Tibial artery (tissue), 4 donors: ENCODE measurements at places on chromosomes 4 and X.
A peak's percentile ranks its signal among the peaks of the same experiment; 100 is the strongest.

- no peak for DNase-seq
These were observed 909.1 kb downstream of the FAT4 start for GRCh38 chr4:126223784-126224407.

- DNase-seq: no peak
These were observed 58.2 kb downstream of the TBC1D9 start for GRCh38 chr4:140697709-140698560.

DNA sequence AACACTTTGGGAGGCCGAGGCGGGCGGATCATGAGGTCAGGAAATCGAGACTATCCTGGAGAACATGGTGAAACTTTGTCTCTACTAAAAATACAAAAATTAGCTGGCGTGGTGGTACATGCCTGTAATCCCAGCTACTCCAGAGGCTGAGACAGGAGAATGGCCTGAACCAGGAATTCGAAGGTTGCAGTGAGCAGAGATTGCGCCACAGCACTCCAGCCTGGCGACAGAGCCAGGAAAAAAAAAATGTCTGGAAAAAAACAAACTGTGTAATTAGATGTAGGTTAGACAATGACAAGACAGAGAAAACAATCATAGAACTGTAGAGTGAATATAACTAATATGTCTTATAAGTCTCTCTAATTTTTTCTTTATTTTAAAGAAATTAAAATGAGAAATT, 1002.5 kb upstream of the LCORL start:
- no peak for DNase-seq

- DNase-seq: no peak
These were observed 852.0 kb upstream of the EPHA5 start for GRCh38 chr4:66522244-66522643.

- no peak for DNase-seq
These were observed 64.2 kb upstream of the MSANTD1 start for GRCh38 chr4:3184725-3185124.

DNA sequence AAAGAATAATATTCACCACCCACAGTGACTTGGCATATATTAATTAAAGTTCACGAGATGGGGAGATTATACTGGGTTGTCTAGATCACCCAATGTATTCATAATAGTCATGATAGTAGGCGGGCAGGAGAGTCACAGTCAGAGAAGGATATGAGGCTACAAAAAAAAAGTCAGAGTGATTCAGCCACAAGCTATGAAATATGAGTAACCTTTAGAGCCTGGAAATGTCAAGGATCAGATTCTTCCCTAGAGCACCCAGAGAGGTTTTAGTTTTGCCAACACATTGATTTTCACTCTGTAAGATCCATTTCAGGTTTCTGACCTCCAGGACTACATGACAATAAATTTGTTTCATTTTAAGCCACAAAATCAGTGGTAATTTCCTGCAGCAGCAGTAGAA, 501.9 kb downstream of the GABRG1 start:
- no peak for DNase-seq

GRCh38 chr4:25347473-25347872, 29.6 kb upstream of the ANAPC4 start:
- no peak for DNase-seq

DNA sequence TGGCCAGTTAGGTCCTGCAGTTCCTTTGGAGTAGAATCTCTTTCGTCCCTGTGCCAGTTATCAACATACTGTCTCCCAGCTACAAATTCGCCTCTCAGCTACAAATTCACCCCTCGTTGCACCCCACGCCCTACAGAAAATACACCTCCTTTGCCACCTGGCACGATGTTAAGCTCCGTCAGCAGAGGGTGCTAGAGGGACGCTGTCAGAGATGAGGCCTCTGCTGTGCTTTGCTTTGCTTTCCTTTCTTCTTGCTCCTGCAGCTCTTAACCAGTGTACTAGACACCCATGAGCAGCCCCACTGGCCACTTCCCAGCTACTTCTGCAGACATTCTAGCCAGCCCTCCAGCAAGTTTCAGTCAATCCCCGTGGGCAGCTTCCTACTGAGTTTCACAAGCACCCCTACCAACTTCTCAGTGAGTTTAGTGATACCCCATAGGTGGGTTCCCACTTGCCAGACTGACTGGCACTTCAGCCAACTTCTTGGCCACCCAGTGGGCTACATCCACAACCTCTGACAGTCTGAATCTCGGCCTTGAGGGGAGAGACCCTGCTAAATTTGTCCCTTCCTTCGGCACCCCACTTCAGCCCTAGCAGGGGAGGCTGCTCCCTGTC, 21.8 kb downstream of the HAUS3 start:
- DNase-seq: peak; percentile 68
